Epithelial cell of esophagus (primary cell): ENCODE measurements at places on chromosomes 3 and 15.

DNA sequence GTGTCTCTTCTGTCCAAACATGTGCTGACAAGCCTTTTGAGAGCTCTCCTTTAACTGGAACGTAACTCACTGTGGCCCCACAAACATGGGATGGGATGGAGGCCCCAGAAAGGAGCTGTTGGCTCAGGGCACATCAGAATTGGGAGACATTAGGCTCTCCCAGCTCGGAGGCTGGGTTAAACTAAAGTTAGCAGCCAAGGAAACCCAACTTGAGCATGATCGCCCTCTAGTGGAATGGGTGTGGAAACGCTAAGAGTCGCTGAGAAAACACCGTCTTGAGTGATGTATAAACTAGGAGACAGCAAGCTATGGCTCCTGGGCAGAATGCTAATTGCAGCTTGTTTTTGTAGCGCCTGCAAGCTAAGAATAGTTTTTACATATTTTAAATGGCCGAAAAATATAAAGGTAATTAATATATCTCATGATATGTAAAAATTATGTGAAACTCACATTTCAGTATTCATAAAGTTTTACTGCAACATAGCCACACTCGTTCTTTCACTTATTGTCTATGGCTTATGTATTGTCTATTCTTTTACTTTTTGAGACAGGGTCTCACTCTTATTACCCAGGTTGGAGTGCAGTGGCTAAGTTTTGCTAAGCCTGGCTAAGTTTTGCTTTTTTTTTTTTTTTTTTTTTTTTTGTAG lies 138.8 kb upstream of the HACD2 start:
- peak; percentile 82 for DNase-seq

DNA sequence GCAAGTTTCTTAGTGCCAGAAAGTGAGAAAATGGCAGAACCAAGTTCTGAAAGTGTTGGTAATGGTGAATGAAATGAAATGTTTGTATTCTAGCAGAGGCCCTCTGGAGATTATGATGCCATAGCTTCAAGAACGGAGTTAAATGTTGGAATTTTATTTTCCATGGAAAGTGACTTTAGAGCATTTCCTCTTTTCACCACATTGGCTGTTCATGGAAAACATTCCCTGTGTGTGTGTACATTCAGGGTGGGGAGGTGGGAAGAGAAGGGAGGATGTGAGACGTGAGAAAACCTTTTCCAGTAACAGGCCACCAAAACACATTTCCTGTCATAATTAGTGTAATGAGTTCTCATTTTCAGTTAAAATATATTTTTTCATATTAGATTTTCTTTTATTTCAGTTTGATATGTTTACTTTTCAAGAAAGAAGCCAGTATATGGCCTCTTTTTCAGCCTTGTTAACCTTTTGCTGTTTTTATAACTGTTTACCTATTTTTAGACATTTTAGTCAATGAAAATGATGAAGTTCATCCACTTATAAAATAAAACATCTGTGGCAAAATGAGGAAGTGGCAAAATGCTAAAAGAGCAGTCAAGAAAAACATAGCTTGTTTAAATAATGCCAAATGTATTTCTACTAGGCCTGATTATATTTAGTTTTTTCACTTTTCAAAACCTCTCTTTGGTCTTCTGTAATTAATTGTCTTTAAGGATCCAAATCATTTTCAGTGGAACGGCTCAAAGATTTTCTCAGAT lies 21.6 kb downstream of the SAMMSON start:
- DNase-seq = no peak

DNA sequence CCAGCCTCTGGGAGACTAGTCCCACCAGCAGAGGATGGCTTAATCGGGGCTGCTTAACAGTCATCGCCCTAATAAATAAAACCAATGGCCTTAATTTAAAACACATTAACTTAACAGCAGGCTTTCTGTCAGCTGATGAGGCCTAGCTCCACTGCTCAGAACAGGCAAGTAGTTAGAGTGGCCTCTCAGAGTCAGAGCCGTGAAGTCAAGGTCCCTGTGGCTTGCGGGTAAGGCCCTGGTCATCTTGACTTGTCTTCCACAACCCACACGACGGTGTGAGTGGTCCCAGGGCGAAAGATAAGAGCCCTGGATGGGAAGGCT lies 11.8 kb downstream of the XXYLT1 start:
- DNase-seq = peak; percentile 15

DNA sequence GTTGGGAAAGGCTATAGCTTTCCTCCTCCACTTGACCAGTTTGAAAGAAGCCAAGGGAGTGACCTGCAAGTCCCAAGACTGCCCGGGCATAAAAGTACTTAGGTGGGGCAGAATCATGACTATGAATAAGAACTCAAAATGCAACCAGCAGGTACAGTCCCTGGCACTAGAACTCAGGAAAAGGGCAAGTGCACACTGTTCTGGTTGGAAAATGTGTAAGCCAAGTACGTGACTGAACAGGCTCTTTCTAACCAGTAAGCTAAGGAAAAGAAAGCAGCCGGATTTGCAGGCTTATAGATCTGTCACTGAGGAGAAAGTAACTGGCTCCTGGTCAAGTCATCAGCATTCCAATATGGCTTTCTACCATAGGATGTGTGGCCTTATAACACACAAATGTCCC lies 101.2 kb upstream of the SLC4A7 start:
- peak; percentile 80 for DNase-seq

DNA sequence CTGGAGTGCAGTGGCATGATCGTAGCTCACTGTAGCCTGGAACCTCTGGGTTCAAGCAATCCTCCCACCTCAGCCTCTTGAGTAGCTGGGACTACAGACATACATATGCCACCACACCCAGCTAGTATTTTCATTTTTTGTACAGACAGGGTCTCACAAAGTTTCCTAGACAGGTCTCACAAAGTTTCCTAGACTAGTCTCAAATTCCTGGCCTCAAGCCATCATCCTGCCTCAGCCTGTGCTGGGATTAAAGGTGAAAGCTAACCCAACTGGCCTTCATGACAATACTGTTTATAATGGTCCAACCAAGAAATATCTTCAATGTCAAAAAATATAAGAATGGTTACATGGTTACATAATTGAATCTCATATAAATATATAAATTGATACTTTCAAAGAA lies 24.0 kb downstream of the GPR176 start:
- DNase-seq = no peak

- DNase-seq = no peak
Observed at GRCh38 chr3:45118615-45119071, 27.5 kb downstream of the CDCP1 start.

GRCh38 chr15:89556413-89557262 lies 18.6 kb upstream of the TICRR start:
- peak; percentile 87 for DNase-seq
